HS-27A (cell line): ENCODE measurements at places on chromosomes 6 and 20.

GRCh38 chr6:1901556-1901955 lies 291.8 kb downstream of the FOXC1 start:
- DNase-seq: no peak

- no peak for DNase-seq
Observed at GRCh38 chr20:60000271-60001042, 42.2 kb downstream of the CDH26 start.

GRCh38 chr6:3350252-3350796 lies 91.6 kb downstream of the PSMG4 start:
- DNase-seq: no peak

DNA sequence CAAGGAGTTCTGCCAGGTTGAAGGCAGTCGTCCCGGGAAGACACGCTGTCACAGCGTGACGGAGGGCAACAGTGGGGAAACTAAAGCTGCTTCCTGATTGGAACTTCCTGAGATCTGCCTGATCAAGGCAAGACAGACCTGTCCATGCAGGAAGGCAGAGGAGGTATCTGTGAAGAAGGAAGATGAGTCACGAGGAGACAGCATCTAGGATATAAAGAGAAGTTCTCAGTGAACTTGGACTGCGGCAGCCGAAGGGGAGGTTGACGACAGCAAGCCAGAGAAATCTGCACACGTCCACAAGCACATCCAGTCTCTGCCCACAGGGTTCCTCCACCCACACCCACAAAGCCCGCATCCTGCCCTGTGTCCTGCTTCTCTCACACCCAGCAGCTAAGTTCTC lies 38.6 kb downstream of the PREP start:
- DNase-seq: no peak

- no peak for DNase-seq
Observed at GRCh38 chr6:12039540-12040459, 27.7 kb downstream of the HIVEP1 start.

GRCh38 chr20:35063168-35063567 lies 29.4 kb downstream of the TRPC4AP start:
- no peak for DNase-seq

- DNase-seq: peak; percentile 86
Observed at GRCh38 chr6:73580247-73581149, 59.7 kb upstream of the EEF1A1 start.

DNA sequence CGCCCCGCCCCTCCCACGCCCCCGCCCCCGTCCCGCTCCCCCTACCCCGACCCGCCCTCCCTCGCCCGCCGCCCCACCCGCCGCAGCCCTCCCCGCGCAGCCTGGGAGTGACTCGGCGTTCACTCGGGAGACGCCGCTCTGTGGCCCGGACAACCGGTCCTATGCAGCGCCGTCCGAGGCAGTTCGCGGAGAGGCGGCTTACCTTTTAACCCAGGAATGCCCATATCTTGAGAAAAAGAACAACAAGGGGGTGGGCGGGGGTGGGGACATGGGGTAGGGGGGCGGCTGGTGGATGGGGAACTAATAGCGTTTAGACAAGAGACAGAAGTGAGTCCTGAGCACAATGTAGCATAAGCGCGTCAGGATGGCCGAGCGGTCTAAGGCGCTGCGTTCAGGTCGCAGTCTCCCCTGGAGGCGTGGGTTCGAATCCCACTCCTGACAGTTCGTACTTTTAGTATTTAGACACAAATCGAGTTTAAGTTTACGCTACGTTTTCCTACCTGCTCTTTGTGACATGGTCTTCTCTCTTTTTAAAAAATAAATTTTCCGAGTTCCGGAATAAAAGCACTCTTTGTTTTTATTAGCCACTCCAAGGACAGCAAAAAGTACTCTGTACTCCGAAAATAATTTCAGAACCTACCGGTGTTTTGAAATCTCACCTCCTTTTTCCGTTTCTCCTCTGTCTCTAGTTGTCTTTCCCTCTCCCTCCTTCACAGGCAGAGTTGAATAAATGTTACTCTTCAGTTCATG lies 17.1 kb upstream of the HMGN4 start:
- DNase-seq: peak; percentile 75

DNA sequence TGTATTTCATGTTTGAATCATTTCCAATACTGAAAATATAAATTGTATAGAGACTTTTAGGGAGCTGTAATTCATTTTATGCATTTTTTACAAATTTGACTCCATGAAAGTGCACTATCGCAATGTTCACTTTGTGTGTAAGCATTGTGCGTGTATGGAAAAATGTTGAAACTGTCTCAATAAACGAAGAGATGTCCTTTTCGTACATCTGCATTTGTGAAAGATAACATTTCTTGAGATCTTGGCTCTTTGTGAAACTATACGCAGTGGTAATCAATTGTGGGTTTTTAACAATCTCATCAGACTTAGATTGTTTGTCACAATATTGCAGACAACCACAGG lies 18.6 kb upstream of the ZBP1 start:
- no peak for DNase-seq

GRCh38 chr20:53888951-53889350 lies 181.4 kb downstream of the BCAS1 start:
- no peak for DNase-seq

- DNase-seq: no peak
Observed at GRCh38 chr6:57342148-57342669, 24.8 kb downstream of the PRIM2 start.

DNA sequence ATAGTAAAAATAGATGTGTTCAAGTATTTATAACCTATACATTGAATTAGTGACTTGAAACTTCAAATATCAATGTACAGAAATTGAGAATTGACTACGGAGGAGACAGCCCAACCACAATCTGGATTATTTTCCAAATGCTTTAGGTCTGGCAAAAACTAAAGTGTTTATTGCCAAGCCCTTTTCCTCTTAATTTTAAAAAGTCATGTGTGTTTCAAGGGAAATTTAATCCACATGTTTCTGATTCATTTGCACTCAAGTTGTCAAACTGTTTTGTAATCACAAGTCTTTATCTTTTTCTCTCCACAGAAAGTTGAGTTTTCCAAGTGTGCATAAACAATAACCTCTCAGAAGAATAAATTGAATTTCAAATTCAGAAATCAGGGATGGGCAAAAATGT lies 350.8 kb upstream of the RSPO3 start:
- no peak for DNase-seq

DNA sequence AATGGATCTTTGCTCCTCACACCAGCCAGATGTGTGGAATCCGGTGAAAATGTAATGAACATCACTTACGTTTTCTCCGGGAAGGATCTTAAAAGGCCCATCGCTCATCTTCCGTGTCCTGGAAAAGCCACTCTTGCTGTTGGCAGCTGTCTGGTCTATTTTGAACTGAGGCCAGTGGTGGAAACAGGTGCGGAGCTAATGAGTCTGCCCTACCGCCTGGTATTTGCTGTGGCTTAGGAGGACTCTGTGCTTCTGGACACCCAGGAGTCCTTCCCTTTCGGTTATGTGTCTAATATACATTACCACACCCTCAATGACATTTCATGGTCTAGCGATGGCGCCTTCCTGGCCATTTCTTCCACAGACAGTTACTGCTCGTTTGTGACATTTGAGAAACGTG lies 264.2 kb upstream of the PREP start:
- no peak for DNase-seq

DNA sequence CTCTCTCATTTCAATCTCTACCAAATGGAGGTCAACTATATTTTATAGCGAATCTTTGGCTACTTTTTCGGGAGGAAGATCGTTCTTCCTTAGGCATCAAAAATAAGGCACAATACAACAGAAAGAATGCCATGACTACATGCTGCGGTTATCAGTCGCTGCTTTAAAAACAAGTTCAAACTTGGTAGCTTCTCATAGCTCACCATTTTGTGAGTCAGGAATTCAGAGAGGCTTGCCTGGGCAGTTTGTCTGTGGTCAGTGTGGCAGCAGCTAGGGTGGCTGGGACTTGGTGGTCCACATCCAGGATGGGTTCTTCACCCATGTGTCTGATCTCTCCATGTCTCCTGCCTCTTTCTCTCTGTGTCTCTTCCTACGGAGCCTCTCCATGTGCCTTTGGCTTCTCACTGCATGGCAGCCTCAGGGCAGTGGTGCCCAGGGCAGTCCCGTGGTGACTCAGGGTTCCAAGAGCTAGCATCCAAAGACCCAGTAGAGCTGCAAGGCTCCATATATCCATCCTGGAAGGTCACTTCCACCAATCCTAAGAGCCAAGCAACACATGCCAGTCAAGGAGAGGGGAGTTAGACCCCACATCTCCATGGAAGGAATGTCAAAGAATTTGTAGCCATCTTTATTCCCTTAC lies 10.4 kb downstream of the SCML4 start:
- no peak for DNase-seq

GRCh38 chr6:137699031-137699683 lies 167.9 kb upstream of the TNFAIP3 start:
- DNase-seq: no peak

DNA sequence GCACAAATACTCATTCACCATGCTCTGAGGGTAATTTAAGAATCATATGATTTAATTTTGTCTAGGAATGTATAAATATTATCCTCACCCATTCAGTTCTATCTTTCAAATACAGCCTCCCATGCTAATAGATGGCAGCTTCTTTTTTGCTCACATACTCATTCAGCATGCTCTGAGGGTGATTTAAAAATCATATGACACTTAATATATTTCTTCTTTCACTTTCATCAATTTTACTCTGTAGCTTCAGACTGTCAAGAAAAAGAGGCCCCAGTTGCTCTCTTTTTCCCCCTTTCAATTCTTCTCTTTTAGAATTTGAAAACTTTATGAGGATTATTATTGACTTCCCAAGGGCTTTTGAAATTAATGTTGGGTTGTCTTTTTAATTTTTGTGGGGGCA lies 161.7 kb upstream of the LAMP5 start:
- no peak for DNase-seq

DNA sequence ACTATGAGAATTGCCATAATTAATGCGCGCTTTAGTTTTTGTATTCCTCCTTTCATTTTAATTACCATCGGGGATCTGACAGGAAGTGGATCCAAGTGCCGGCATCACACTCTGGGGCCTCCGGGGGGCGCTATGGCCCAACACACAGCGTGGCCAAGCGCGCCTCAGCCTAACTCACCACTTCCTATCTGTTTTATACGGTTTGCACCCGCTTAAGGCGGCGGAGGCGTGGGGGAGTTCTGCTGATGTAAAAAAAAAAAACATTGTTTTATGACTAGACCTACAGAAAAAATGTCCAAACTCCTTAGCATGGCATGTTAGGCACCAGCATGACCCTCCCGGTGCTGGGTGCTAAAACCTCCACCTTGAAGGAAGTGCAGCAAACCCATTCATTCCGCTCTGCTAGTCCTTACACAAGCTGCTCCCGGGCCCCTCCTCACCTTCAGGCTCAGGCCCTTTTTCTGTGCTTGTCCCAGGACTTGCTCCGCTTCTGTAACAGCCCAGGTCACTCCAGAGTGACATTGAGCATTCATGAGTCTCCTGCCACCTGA lies 4.5 kb upstream of the EBF4 start:
- DNase-seq: no peak

GRCh38 chr6:109451376-109451775 lies 4.2 kb downstream of the MICAL1 start:
- no peak for DNase-seq

DNA sequence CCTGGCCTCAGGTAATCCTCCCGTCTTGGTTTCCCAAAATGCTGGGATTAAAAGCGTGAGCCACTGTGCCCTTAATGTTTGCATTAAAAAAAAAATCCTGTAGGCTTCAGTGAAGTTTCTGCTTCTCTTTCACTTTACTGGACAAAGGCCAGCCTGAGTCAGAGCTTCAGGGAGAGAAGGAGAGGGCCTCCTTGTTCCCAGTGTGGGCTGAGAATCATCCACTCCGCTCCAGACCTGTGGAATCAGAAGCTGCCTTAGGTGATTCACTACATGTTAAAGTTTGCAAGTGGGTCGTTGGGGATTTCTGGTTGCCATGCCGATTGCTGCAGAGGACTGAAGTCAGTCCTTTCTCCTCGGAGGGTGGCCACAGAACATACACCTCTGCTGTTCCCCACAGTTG lies 113.3 kb upstream of the EEF1E1 start:
- no peak for DNase-seq

DNA sequence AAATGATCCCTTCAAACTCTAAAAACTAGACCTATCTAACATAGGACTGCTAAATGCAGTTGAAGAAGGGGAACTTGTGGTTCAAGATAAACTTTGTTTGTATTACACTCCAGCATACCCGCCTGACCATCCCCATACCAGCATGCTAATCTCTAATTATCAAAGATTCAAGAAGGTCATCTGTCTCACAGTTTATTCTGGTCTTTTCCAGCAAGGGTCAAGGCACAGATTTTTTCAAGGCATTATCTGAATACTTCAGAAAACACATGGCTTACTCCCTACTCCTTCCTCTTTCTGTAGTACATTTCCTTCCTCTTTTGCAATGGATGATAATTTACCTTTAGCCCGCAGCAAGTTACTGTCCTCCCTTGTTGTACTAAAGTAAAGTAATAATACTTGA lies 174.1 kb downstream of the PKHD1 start:
- no peak for DNase-seq

GRCh38 chr6:112288475-112288874 lies 34.1 kb upstream of the LAMA4 start:
- no peak for DNase-seq

DNA sequence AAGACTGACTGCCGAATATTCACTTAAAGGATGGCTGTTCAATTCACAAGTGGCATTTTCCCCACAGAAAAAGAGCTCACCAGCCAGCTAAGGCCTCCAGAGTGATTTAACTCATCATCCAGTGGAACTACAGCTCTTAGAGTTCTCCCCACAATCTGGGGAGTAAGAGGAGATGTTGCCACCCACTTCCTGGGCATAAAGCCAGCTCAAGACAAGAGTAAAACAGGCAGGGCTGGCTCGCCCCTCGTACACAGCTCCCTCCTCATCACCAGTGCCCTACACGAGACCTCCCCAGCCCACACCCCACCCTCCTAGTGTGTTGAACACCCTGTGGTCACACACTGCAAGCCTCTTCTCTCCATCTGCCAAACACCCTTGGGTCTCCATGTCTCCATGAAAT lies 47.2 kb upstream of the IPCEF1 start:
- peak; percentile 66 for DNase-seq

DNA sequence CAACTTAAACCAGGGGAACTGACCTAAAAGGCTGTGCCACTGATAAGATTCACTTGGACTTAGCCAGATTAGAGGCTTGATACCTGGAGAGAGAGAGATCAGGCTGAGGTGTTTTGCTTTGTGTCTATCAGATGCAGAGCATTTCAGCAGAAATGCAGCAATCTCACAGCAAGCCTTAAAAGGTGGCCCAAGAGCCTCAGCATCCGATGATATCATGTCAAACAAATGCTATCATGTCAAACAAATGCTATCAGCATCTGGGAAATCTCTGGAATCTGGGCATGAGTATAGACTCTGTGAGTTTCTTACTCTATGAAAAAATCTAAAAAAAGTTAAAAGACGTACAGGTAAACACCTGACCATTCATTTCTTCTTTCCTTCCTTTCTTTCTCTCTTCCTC lies 718.9 kb downstream of the EYS start:
- DNase-seq: peak; percentile 7

DNA sequence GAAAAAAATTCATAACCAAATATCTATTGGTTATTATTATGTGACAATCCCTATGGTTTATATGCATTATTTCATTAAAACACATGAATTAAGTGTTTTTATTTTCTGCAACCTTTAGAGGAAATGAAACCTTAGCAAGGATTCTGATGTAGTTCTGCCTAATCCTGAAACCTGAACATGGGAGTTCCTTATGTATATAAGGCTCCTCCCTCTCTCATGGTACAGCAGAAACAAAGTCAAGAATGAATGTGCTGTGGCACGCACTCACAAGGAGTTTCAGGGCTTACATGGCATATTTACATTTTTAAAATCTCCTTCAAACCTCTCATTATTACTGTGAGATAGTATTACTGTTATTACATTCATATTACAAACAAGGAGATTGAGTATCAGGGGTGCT lies 426.4 kb upstream of the CITED2 start:
- DNase-seq: no peak

GRCh38 chr20:63080411-63080810 lies 73.6 kb upstream of the BHLHE23 start:
- DNase-seq: no peak
